Stimulated activated naive CD8-positive, alpha-beta T cell treated with anti-CD3 and anti-CD28 coated beads, Interleukin-15, Interleukin-2, amounts not matched to agents 100 U/mL and 50 U/mL, for 24 hours (primary cell): ENCODE measurements at places on chromosomes 11 and 22.

DNA sequence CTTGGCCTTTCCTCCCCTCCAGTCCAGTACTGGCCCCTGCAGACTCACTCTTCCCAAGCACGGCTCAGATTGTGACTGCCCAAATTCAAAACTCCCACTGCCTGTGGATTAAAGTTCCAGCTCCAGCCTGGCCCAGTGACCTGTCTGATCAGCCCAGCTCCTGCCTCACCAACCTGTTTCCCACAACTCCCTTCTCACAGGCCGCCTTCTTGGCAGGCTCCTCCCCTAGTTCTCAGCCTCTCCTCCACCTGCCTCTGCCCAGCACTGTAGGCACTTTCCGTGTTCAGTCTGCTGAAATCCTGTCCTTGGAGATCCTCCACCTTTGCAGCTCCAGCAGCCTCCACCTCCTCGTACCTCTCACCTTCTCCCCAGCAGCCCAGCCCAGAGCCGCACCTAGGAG lies 68.6 kb downstream of the MICAL2 start:
- DNase-seq, result no peak

DNA sequence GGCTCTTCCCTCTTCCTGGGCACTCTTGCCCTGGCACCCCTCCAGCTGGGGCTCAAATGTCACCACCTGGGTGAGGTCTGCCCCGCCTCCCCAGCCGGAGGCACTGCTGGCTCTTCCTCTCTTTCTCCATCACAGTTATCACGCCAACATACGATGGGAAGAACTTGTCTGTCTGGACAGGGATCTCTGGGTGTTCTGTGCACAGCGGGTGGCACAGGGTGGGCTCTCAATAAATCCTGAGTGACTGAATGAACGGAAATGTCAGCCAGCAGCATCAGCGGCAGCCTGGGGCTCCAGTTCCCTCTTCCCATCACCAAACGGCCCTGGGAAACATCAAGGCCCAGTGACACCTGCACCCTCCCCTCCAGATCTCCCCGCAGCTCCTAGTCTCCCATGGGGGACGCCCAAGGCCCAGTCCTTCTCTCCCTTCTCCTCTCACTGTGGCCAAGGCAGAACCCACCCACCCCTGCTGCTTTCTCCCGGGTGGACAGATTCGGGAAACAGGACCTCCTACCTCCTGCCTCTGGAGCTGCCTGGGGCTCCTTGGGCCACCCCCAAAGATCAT lies 440 bp upstream of the SLC25A45 start:
- DNase-seq, result peak; percentile 28

DNA sequence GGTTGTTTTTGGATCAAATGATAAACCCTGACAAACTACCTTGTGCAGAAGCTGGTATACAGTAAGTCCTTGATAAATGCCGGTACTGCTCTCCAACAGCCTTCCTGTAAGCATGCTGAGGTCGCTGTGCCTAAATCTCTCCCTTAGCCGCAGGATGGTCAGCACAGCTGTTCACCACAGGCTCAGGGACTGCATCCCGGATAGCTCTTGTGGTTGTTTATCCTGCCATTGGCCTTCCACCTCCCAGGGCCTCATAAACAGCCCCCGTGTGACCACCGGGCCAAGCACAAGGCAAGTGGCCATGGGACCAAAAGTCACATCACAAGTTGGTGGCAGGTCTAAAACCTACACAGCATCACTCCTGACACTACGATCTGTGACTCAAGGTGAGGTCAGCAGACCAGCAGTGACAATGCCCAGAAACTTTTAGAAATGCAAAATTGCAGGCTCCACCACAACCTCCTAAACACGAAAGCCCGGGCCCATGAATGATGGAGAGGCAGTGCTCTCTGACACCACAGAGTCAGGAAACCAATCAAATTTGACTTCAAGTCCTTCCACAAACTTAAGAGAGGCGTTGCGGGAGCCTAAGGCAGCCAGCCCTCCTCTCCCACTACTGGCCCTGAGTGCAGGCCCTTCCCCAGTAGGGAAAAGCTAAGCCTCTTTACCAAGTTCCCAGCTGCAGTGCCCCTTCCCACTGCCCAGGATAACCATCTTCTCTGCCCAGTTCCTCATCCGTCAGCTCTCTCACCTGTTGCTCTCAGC lies 3.9 kb downstream of the SPATA19 start:
- DNase-seq, result no peak

DNA sequence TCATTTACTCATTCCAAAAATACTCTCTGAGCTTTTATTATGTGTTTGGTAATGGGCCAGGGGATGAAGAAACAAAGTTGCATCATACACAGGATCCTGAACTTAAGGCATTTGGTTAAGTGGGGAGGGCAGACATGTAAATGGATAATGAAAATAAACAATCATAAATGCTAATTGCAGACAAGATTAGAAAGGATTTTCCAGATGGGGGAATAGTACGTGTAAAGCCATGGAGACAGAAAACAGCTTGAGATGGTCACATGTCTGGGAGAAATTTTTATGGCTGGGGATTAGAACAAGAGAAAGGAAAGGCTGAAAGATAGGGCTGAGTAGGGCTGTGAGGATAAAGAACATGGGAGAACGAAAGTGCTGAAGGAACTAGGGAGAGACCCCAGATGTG lies 534.3 kb upstream of the LARGE1 start:
- DNase-seq, result no peak

DNA sequence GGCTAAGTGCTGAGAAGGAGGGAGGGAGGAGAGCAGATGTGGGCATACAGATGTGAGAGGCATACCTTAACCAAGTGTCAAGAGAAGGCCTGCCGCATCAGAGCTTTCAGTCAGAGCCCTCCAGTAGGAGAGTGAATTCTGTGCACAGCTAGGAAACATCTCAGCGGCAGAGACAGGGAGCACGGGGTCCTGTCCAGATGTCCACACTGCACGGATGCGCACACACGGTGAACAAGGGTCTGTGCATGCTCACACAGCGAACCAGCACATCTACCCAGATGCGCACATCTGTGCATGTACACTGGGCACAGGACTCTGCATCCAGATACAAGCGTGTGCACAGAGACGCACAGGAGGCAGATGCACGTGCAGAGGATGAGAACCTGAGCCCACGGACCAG lies 778.0 kb downstream of the BRD1 start:
- no peak for DNase-seq

GRCh38 chr22:30867746-30868662 lies 100.6 kb downstream of the MORC2 start:
- no peak for DNase-seq

- DNase-seq, result no peak
These were observed 66.1 kb downstream of the ME3 start for GRCh38 chr11:86606270-86606835.

- peak; percentile 61 for DNase-seq
These were observed 48.0 kb upstream of the CLPB start for GRCh38 chr11:72482211-72482812.

GRCh38 chr11:97815667-97816066 lies 1205.1 kb upstream of the CNTN5 start:
- no peak for DNase-seq

DNA sequence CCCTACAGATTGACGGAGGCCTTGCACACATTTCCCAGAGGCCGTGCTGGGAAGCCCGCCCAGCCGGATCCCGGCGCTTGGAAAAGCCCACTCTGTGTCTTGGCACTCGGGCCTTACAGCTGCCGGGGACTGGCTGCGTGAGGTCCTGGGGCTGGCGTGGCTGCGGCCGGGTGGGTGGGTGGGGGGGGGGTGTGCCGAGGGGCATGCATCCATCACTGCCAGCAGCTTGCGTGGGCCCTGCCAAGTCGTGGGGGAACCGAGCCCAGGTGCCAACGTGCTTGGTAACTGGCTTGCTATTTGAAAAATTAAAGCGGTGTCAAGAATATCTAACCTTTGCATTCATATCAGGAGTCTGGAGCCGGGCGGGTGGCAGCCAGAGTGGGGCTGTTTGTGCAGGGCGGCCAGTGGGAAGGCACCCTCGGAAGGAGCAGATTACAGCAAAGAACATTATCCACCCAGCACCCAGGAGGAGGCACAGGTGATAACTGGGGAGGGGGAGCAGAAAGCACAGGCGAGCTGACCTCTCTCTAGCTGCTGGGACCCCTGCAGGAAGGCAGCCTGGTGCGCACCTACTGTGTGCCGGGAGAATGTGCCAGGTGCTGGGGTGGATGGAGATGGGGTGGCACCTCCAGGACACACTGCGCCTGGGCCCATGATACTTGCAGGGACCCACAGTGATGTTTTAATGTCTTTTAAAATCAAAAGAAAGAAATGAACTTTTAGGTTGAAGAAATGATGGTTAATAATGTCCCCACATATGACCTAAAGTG lies 28.5 kb upstream of the SMIM38 start:
- DNase-seq, result no peak
